Mucosa of gallbladder (tissue), 1 donor: ENCODE measurements at places on chromosomes 1 and 21.

- no peak for DNase-seq
Observed at GRCh38 chr1:227445746-227446145, 117.6 kb upstream of the ZNF678 start.

DNA sequence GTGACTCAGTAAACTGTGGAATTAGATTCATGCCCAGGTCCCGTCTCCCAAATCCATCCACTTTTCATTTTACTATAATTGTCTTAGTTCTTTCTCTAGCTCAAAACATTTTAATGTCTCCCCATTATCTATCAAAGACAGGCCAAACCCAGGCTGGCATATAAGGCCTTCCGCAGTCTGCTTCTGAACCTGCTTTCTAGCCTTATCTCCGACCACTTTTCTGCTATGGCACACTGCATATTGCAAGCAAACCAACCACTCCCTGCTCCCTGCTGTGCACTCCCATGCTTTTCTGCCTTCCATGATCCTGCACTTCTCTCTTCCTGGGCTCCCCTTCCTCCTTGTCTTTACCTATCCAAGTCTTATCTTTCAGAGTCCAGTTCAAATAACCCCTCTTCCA, 17.3 kb upstream of the PIGM start:
- no peak for DNase-seq

GRCh38 chr1:118918230-118918939, 69.8 kb downstream of the TBX15 start:
- DNase-seq = no peak

DNA sequence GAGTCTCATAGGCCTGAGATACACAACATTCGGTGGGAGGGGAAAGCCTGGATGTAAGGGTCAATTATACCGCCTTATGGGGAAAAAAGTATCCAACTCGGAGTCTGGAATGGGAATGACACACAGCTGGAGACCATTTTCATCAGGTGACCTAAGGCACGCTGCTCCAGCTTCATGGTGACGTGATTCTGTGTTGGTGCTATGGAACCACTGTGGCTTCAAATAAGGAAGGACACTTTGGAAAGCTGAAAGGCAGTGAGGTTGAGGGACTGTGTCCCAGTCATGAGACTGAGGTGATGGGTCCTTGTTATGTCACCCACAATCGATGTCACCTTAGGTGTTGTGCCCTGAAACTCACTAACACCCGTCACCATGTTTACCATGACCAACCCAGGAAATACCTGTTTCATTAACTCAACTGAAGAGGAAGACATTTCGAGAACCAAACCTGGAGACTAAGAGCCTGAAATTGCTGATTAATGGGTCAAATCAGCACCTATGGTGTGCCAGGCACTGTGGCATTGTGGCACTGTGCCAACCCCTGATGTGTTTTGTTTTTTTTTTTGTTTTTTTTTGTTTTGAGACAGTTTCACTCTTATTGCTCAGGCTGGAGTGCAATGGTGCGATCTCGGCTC, 54.5 kb downstream of the IRF2BP2 start:
- no peak for DNase-seq

GRCh38 chr1:12709091-12709491, 6.8 kb upstream of the AADACL3 start:
- DNase-seq = no peak

GRCh38 chr1:224914292-224914900, 15.1 kb upstream of the DNAH14 start:
- DNase-seq = no peak
